ENCODE measurements at places on chromosomes 6 and 20.

DNA sequence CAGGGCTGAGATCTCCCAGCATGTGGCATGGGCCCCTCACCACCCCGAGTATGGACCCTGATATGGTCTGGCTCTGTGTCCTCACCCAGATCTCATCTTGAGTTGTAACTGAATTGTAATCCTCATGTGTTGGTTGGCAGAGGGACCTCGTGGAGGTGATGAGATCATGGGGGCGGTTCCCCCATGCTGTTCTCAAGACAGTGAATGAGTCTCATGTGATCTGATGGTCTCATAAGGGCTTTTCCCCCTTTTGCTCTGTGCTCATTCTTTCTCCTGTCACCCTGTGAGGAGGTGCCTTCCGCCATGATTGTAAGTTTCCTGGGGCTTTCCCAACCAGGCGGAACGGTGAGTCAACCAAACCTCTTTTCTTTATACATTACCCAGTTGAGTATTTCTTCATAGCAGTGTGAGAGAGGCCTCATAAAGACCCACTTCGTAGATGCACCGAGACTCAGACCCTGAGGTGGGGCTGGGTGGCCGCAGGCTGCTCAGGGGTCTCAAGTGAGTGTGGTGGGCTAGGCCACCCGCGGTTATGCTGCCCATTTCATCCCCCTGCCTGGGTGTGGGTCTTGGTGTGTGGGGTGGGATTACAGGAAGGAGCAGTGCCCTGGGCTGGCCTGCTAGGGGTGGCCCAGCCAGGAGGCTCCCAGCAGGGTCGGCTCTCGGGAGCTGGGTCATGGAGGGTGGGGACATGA lies 26.2 kb upstream of the GATA5 start:
- peak; percentile 39 for DNase-seq

DNA sequence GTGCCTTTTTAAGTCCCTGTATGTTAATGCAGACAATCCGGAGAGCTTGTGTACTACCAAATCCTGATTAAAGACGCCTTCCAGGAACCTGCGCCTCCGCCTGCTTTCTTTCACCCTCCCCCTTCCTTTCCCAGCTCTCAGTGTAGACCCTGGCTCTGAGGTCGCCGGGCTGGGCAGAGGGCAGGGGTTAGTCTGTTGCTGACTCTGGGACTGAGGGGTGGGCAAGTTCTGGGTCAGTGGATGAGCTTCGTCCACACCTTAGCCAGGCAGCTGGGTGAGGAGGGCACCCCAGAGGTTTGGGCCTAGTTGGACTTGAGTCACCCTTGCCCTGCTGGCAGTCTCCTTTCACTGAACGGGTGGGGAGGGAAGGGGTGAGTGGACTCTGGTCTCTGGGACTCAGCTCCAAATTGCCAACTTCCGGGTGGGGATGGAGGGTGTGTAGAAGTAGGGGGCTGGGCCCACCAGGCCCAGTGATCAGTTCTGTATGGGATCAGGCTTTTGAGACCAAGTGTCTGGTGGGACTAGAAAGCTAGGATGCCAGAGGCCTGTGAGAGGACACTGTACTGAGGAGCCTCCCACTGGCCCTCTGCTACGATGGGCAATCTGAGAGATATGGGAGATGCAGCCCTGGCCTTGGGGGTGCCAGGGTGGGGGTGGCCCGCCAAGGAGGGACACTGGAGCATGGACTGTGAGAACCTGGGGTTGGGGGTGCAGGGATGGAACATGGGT lies 21.3 kb upstream of the SLC22A7 start:
- no peak for DNase-seq

DNA sequence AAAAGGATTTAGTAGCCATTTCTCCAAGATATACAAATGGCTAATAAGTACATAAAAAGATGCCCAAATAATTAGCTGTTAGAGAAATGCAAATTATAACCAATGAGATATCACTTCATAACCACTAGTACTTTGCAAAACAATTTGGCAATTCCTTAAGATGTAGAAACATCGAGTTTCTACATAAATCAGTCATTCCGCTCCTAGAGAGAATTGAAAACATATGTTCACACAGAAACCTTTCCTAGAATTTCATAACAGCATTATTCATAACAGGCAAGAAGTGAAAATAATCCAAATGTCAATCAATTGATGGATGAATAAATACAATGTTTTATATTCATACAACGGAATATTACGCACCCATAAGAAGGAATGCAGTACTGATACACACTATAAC lies 20.5 kb upstream of the NT5E start:
- no peak for DNase-seq

DNA sequence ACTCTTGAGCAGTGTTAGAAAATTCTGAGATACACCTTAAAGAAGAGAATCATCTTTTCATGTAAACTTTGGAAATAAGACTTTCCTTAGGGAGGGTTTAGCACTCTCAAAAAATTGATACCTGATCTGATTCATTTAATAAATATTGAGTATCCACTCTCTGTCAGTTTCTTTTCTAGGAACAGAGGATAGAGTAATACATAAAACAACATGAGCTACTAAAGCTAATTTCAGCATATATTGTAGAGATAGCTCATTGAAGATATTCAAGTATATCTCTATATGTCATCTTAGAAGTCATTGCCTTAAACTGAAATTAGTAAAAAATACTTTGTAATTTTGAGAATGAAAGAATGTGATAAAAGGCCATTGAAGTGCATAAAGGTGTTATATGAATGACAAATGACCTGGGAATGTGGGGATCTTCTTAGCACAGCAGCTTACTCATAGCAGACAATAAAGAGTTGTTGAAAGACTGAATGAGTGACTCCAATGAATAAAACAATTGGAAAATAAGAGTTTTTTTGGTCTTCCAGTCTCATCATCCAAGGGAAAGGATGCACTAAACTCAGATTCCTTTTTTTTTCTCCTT lies 29.2 kb downstream of the RHAG start:
- DNase-seq, result no peak

DNA sequence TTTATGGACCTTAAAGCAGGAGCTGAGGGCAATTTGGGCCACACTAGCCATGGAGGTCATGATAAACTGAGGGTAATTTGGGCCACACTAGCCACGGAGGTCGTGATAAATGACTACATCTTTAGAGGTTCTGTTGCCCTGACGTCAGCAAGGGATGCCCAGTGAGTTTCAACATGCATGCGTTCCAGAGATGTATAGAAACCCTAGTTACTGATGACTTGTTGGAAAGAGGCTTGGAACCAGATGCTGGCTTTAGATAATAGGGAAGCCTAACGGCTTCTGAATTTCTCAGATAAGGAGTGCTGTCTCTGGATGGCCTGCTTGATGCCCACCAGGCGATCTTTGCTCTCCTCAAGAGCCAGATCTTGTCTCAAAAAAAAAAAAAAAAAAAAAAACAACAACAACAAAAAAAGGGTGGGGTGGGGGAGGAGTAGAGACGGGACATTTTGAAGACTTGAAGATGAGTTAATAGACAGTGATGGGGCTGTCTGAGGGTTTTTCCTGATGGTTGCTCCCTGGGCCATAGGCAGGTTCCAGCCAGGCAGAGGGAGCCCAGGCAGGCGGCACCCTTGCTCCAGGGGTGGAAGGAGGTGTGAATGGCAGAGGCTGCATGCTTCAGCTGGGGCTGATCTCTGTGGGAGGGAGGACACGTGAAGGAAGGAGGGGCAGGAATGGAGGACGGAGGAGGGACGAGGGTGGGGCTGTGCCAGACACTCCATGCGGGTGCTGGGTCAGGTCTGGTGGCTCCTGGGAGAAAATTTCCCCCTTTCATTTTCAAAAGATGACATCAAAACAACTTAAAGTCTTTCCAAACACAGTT lies 27.0 kb upstream of the FRMD1 start:
- DNase-seq, result no peak
